ENCODE measurements at places on chromosomes 11 and 22. TPM values are rescaled to one million over a fixed set of nuclear protein-coding genes. Genes with fewer than 3 reads are reported as not detected.

DNA sequence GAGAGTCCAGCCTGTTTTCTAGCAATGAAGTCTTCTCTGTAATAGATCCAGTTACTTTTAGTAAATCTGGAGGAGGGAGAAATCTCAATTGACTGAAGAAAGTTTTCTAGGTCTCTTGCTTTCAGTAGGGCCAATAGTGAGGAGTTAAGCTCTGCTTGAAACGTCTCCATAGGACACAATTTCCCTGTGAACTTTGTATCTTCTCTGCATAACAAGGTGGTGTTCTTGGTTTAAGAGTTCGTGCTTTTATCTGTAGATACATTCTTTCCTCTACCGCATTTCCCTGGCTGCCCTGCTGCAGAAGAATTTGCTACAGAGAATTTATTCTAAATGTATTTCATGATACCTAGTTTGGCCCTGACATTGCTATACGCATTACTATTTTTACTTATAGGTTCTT is 183.1 kb downstream of the ARHGAP42 start:
- no peak overlapping the region for H3K4me3 ChIP-seq
- no peaks in the 10 kb centered on the region for H3K36me3 ChIP-seq
- no peak for DNase-seq
- H3K27me3 ChIP-seq, result no peaks in the 10 kb centered on the region

DNA sequence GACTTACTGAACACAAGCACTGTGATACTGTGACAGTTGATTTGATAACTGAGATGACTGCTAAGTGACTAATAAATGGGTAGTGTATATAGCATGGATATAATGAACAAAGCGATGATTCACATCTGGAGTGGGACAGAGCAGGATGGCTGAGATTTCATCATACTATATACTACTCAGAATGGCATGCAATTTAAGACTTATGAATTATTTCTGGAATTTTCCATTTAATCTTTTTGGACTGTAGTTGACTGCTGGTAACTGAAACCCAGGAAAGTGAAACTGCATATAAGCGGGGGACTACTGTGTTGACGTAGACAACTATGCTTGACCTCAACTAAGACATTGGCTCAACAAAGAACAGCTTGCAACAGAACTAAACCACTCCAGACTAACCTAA is 20.0 kb upstream of the NUCB2 start:
- DNase-seq, result no peak
- no peaks in the 10 kb centered on the region for H3K36me3 ChIP-seq
- no peaks in the 10 kb centered on the region for H3K27me3 ChIP-seq
- no peaks in the 10 kb centered on the region for H3K4me1 ChIP-seq

GRCh38 chr11:77083566-77084245 is 16.9 kb downstream of the CAPN5 start:
- peaks cover 38% of the 10 kb centered on the region for H3K4me1 ChIP-seq
- no peak overlapping the region for H3K27ac ChIP-seq
- no peak overlapping the region for H3K4me3 ChIP-seq

DNA sequence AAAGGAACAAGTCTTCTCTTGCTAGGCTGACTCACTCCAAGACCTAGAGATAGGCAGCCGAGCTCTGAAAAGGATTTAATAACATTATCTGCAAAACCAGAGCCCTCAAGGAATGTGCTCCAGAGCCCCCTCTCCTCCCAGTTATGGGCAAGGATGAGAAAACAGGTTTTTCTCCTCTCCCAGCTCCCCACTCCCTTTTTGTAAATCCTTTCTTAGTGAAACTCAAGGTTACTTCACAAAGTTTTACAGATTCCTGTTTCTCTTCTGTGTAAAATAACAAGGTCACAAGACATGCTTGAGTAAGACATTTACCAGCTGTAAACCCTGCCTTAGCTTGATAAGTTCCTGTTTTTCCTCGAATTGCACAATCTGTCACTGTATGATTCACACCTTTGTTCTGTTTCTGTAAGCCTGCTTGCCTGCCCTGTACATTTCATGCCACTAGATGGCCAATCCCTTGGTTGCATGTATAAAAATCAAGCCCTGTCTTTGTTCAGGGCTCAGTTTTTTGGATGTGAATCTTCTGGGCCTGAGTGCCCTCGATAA is 489.4 kb downstream of the KCNA4 start:
- H3K4me1 ChIP-seq, result peaks cover 5% of the 10 kb centered on the region
- peak; percentile 23 for DNase-seq
- no peaks in the 10 kb centered on the region for H3K27me3 ChIP-seq
- no peaks in the 10 kb centered on the region for H3K36me3 ChIP-seq
- H3K4me3 ChIP-seq, result no peak overlapping the region

The PHF21B gene
- total RNA-seq, result not detected

The KRTAP5-8 gene
- not detected for total RNA-seq

DNA sequence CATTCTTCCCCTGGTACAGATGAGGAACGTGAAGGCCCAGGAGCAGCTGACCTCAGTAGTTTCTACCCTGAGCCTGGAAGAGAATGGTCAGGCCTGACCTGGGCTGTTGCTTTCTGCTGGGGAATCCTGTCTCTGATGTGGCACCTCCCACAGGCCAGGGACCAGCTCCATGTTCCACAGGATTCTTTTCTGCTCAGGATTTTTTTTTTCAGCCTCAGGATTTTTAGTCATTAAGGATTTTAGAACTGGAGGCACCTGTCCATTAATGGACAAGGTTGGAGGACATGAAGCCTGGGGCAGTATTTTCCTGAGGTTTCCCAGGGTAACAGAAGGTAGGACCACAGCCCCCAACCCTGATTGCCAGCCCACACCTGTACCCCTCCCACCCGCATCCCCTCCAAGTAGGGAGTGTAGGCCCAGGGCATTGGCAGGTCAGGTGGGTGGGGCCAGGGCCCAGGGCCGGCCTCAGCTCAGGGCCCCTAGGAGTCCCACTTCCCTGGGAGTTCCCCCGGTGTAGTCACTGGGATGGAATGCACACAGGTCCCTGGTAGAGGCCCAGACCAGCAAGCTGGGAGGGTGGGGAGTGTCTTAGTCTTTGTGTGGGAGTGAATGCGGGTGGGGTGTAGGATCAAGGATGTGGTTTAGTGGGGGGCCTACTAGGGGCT is 16.1 kb downstream of the BIK start:
- peaks cover 22% of the 10 kb centered on the region for H3K4me1 ChIP-seq
- peaks cover 3% of the 10 kb centered on the region for H3K36me3 ChIP-seq
- DNase-seq, result peak; percentile 58
- H3K27ac ChIP-seq, result no peak overlapping the region
- H3K27me3 ChIP-seq, result no peaks in the 10 kb centered on the region
